Fibroblast of pulmonary artery (primary cell): ENCODE measurements at places on chromosomes 2 and 18.
A peak's percentile ranks its signal among the peaks of the same experiment; 100 is the strongest.

DNA sequence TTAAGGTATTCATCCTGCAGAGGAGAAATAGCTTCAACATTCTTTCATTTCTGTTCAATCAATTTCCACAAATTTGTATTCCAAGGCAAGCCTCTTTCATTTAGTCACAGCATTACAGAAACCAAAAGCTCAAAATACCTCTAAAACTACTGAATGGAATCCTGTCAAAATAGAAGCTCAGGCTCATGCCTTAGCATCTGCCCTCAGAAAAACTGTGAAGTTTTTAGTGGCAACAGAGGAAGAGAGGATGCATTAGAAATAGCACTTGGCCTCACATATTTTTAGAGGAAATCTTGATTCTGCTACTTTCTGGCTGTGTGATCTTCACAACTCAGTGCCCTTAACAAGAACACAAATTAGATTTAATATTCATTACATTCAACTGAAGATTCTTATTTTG lies 69.1 kb upstream of the GALNT13 start:
- no peak for DNase-seq

GRCh38 chr18:59708988-59709387 lies 11.8 kb upstream of the CCBE1 start:
- no peak for DNase-seq

GRCh38 chr2:56084111-56084901 lies 99.5 kb upstream of the CCDC85A start:
- no peak for DNase-seq

- DNase-seq = no peak
Measured at GRCh38 chr2:110714452-110715224, 17.7 kb upstream of the ACOXL start.

- peak; percentile 22 for DNase-seq
Measured at GRCh38 chr18:79200546-79201268, 131.5 kb downstream of the ATP9B start.

- no peak for DNase-seq
Measured at GRCh38 chr18:78583739-78584458, 395.7 kb upstream of the SALL3 start.

GRCh38 chr2:226837334-226837733 lies 1.5 kb downstream of the RHBDD1 start:
- DNase-seq = no peak

GRCh38 chr2:104975851-104976250 lies 62.0 kb upstream of the MRPS9 start:
- DNase-seq = no peak

- DNase-seq = no peak
Measured at GRCh38 chr2:148932536-148932935, 57.5 kb downstream of the KIF5C start.

DNA sequence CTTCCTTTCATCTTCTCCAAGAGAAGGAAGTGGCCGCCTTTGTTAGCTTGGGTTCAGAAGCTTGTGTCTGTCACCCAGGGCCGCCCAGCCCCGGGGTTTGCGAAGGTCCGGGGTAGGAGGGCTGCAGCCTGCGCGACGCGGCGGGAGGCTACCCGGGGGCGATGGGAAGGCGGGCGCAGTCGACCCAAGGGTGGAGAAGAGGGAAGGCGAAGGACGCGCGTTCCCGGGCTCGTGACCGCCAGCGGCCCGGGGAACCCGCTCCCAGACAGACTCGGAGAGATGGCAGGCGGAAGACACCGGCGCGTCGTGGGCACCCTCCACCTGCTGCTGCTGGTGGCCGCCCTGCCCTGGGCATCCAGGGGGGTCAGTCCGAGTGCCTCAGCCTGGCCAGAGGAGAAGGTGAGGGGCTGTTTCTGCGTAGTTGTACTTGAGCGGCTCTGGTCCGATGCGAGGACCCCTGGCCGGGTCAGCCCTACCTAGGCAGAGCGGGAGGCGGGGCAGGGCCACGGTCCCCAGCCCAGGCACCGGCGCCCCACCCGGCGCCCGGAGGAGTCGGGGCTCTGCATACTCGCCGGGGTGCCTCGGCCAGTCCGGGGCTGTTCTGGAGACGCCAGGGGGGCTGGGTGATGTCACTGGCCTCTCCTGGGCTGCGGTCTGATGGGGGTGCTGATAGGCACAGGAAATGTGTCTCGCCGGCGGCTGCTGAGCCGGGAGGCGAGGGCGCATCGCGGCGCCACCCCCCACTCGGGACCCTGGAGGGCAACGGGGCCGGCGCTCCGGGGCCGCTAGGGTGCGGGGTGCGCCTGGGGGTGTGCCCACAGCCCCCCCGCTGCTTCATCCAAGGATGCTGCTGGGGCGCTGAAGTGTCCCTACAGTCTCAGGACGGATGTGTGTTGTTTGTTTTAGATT lies at the start of gene QPCT:
Gene QPCT (plus strand): TSS at position 178 of the 909 bp plus-strand sequence. CDS start 102 bp downstream, at position 280.
- peak; percentile 14 for DNase-seq

GRCh38 chr2:176084611-176085119 lies 903 bp upstream of the EVX2 start:
- DNase-seq = no peak

GRCh38 chr2:83850071-83850725 lies 608.9 kb downstream of the SUCLG1 start:
- no peak for DNase-seq

- DNase-seq = peak; percentile 37
Measured at GRCh38 chr2:157476953-157477709, 33.2 kb upstream of the CYTIP start.

GRCh38 chr2:50564766-50565165 lies 467.2 kb downstream of the NRXN1 start:
- no peak for DNase-seq

GRCh38 chr2:220127876-220128275 lies 500.4 kb downstream of the SLC4A3 start:
- DNase-seq = no peak

DNA sequence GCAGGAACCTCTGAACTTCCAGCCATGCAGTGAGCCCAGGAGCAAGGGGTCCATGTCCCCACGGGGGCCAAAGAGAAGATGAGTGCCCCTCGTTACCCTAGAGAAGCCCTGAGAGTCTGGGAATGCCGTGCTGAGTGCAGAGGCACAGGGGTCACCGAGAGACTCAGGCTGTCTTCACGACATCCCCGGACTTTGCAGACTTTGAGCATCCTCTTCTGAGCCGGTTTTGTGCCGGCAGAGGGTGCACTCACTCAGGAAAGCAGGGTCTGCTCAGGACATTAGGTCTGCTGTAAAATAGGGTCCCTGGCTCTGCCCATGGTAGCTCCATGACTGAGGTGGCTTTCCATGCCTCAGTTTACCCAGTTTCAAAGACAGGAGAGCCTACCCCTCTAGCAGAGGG lies 71.0 kb downstream of the GALNT14 start:
- DNase-seq = no peak

- no peak for DNase-seq
Measured at GRCh38 chr2:48461721-48462120, 68.2 kb upstream of the STON1 start.

DNA sequence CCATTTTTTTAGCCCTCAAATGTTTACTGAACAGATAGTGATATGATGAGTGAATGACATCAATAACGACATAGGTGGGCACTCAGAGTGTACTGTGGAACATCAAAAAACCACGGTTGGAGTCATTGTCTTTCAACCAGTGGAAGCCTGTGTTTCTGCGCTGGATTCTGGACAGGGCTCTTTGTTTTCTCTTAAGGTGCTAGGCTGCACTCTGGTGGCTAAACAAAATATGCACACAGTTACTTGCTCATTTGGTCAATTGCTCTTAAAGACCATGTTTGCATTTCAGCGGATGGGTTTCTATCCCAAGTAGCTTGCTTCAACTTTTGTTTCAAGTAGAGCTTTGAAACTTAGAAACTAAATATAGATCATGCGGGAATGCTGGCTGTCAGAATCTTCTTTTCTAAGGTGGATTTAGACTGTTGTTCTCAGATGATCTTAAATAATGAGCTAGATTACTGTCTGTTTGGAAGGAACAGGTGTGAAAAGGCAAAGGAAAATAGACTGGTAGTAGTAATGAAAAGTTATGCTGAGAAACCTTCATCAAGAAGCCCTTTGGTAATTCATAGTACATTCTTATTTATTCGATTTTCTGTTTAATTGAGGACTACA lies 48.5 kb upstream of the LYPD6B start:
- DNase-seq = peak; percentile 91

- DNase-seq = no peak
Measured at GRCh38 chr18:60199505-60199904, 173.1 kb downstream of the MC4R start.

- peak; percentile 52 for DNase-seq
Measured at GRCh38 chr18:26706911-26707351, 158.6 kb downstream of the AQP4 start.

DNA sequence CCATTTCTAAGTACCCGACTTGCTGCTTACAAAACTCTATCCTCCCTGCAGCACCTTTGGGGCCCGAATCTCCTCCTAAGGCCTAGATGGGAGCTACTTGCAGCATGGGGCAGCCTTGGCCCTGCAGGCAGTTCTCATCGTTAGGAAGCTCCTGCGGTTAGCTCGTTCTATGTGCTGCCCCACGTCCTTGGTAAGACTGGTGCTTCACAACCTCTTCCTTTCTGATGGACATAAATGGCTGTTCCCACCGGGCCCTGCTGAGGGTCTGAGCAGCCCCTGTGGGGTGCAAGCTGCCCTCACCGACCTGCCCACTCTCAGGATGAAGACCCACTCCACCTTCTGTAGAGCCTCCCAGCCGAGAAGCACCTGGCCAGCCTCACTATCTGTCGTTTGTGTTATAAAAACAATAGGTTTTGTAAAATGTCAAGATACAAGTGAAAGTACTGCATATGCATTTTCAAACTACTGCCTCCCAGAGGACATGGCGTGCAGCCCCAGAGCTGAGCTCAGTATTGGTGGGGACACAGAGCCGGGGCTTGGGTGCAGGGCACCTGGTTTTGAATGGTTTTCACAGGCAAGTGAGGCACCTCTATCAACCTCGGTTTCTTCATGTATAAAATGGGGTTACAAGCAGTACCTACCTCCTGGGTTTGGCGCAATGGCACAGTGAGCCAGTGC lies 19.4 kb downstream of the OTOF start:
- DNase-seq = no peak

DNA sequence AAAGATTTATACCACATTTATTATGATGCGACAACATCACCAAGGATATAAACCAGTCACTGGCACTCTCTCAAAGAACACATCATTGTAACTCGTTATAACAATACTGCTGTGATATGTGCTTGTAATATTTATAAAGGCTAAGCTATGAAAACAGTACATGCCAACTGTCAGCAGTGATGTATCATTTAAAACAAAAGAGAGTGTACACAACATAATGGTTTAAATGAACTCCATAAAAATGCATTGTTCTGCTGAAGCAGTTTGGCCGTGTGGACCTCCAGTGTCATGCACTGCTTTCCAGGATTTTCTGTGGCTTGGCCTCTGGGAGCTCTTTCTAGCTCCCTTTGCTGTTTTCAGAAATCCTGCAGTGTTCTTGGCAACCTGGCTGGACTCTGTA lies 215.6 kb downstream of the MTX2 start:
- DNase-seq = peak; percentile 67

GRCh38 chr2:12556762-12557161 lies 160.0 kb upstream of the TRIB2 start:
- DNase-seq = peak; percentile 71

DNA sequence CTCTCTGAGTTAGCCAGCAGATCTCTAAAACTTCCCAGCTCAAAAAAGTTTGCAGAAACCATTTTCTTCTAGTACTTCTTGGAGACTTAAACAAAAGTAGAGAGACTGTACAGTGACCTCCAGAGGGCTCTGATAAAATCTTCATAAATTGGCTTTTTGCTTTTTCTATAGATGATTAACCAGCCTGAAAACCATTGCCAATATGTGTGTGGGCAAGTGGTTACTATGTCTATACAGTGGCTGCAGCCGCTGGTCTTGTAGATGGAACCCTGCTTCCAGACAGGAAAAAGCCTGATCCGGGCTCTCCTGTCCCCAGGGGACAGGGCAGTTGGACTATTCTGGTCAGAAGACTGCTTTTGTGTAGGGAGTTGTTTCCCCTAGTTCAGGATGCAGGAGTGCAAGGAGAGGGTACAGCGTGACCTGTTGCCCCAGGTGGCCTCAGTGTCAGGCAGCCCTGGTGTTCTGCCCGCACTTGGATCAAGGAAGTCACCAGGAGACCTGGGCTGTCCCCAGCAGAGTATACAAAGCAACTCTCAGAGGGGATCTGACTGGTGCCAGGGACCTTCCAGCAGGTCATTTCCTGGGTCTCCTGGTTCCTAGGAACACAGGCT lies 7.3 kb upstream of the PTPRM start:
- DNase-seq = no peak

DNA sequence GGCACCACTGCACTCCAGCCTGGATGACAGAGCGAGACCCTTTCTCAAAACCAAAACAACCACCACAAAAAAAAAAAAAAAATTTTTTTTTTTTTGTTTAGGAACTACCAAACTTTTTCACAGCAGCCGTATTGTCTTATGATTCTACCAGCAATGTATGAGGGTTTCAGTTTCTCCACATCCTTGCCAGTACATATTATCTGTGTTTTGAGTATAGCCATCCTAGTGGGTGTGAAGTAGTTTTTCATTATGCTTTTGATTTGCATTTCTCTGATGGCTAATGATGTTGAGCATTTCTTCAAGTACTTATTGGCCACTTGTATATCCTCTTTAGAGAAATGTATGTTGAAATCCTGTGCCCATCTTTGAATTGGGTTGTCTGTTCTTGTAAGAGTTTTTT lies 51.7 kb downstream of the COX7A2L start:
- no peak for DNase-seq

- peak; percentile 45 for DNase-seq
Measured at GRCh38 chr2:222907790-222908441, 47.1 kb downstream of the ACSL3 start.

DNA sequence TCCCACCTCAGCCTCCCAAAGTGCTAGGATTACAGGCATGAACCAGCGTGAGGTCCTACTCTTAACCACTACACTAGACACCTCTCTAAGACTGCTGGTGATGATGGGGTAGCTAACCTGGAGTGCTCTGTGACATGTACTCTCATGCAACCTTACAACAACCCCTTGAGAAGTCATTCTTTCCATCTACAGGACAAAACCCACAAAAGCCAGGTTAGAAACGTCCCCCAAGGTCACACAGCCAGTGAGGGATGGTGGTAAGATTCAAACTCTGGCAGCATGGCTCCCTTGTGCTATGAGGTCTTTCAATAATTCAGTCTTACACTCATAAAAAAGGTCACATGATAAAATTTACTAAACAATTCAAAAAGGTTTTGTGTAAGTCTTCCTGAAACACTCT lies 94.8 kb upstream of the SERTAD2 start:
- no peak for DNase-seq

- no peak for DNase-seq
Measured at GRCh38 chr18:21663578-21663977, 41.0 kb downstream of the ABHD3 start.

DNA sequence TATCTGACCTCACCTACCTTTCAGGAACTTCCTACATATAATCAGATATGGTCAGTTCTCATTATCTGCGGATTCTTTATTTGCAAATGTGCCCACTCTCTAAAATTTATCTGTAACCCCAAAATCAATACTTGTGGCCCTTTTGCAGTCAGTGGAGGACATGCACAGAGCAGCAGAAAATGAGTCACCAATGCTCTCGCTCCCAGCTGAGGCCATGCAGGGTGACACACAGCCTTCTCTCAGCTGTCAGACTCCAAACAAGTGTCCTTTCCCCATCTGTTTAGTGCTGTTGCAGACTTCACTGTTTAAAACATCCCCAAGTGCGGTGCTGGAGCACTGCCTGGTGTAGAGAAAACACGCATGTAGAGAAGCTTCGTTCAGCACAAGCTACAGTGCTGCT lies 171.9 kb upstream of the SALL3 start:
- no peak for DNase-seq
